ENCODE measurements at places on chromosomes 1 and 21. TPM values are rescaled to one million over a fixed set of nuclear protein-coding genes. Genes with fewer than 3 reads are reported as not detected.

Gene OPRD1
- total RNA-seq: not detected

Gene PADI2
- total RNA-seq: 0.29 TPM

Gene CA14
- not detected for total RNA-seq

Gene FAM131C
- total RNA-seq: not detected

Gene FALEC
- not detected for total RNA-seq

Gene GOLT1A
- not detected for total RNA-seq

Gene PKP1
- total RNA-seq: under 0.01 TPM
